Adrenal gland (tissue), 19 donors: ENCODE measurements at places on chromosomes 3 and 15. TPM values are rescaled to one million over a fixed set of nuclear protein-coding genes. Genes with fewer than 3 reads are reported as not detected.

DNA sequence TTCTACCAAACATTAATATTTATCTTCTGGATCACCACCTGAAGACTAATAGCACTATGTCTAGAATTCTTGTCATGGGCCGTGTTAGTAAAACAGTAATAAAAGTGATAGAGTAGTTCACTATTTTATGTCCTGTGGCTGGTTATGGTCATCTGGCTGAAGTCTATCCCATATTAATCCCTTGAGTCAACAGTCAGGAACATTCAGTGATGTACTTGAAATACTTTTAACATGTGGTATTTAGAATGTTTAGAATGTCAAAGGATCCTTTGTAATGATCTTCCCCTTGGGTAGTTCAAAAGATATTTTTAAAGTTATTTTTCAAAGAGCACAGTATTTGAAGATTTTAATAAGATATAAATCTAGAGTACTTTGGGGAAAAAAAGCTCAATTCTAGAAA, 117.0 kb downstream of the MBNL1 start:
- H3K27me3 ChIP-seq = no peaks in the 10 kb centered on the region
- peaks cover 17% of the 10 kb centered on the region for H3K4me1 ChIP-seq
- H3K27ac ChIP-seq = no peak overlapping the region
- no peak for DNase-seq
- H3K4me3 ChIP-seq = no peak overlapping the region

GRCh38 chr3:37723585-37723984, 138.1 kb upstream of the CTDSPL start:
- peaks cover 17% of the 10 kb centered on the region for H3K4me1 ChIP-seq
- H3K36me3 ChIP-seq = no peaks in the 10 kb centered on the region

GRCh38 chr3:51605938-51606337, 65.1 kb upstream of the TEX264 start:
- no peak overlapping the region for H3K27ac ChIP-seq
- no peak overlapping the region for H3K4me3 ChIP-seq
- H3K4me1 ChIP-seq = no peaks in the 10 kb centered on the region
- H3K27me3 ChIP-seq = no peaks in the 10 kb centered on the region
- DNase-seq = no peak

DNA sequence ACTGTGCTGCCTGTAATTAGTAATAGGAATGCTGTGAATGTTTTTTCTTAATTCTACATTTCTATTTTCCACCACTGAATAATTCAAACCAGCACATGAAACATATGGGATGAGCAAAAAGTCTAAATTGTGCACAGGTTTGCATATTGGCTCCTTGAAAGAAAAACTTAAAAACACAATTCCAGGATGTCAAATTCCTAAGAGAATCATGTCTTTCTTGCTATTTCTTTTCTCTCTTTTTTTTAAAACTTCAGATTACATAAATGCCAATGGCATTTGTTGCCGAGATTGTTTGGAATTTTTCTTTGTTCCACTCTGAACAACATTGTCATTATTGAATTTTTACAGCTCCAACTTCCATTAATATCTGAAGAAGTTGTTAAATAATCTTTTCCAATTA, 60.8 kb downstream of the VGLL3 start:
- H3K4me1 ChIP-seq = no peaks in the 10 kb centered on the region
- H3K36me3 ChIP-seq = no peaks in the 10 kb centered on the region
- H3K4me3 ChIP-seq = no peak overlapping the region
- DNase-seq = no peak
- no peaks in the 10 kb centered on the region for H3K27me3 ChIP-seq

DNA sequence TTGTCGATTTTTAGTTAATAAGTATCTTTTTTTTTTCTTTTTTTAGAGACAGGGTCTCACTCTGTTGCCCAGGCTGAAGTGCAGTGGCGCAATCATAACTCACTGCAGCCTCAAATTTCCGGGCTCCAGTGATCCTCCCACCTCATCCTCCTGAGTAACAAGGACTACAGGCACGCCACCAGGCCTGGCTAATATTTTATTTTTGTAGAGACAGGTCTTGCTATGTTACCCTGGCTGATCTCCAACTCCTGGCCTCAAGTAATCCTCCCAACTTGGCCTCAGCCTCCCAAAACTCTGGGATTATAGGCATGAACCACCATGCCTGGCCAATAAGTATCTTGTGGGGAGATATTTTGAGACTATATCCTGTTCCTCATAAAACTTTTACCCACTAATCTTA, 29.4 kb upstream of the ARID3B start:
- H3K4me1 ChIP-seq = no peaks in the 10 kb centered on the region
- H3K27me3 ChIP-seq = no peaks in the 10 kb centered on the region
- no peaks in the 10 kb centered on the region for H3K36me3 ChIP-seq

GRCh38 chr3:137845666-137846065, 81.6 kb downstream of the SOX14 start:
- no peaks in the 10 kb centered on the region for H3K36me3 ChIP-seq
- no peak overlapping the region for H3K4me3 ChIP-seq

DNA sequence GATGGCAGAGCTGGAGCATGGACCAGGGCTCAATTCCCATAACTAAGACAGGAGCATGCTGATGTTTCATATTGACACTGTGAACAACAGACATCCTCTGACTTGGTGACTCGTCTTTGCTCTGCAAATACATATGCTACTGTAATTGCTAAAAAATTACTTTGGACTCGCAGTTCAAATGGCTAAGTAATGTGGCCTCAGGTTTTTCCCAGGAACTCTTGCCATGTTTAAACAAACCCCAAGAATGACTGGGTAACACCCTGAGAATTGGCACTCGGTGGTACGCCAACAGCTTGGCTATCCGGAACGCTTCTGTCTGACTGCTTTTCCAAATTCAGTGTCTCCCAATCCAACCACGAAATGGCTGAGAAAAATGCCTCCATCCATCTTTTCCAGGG, 456.7 kb upstream of the THBS1 start:
- no peak for DNase-seq
- no peak overlapping the region for H3K4me3 ChIP-seq
- H3K36me3 ChIP-seq = no peaks in the 10 kb centered on the region
- no peaks in the 10 kb centered on the region for H3K27me3 ChIP-seq
- H3K4me1 ChIP-seq = peaks cover 22% of the 10 kb centered on the region

GRCh38 chr3:64732576-64732975, 44.8 kb upstream of the ADAMTS9 start:
- no peaks in the 10 kb centered on the region for H3K27me3 ChIP-seq
- no peak for DNase-seq
- no peaks in the 10 kb centered on the region for H3K36me3 ChIP-seq

GRCh38 chr3:73115806-73116205, 54.3 kb downstream of the EBLN2 start:
- no peak overlapping the region for H3K27ac ChIP-seq
- no peaks in the 10 kb centered on the region for H3K36me3 ChIP-seq
- no peaks in the 10 kb centered on the region for H3K4me1 ChIP-seq
- no peak for DNase-seq
- H3K27me3 ChIP-seq = no peaks in the 10 kb centered on the region

DNA sequence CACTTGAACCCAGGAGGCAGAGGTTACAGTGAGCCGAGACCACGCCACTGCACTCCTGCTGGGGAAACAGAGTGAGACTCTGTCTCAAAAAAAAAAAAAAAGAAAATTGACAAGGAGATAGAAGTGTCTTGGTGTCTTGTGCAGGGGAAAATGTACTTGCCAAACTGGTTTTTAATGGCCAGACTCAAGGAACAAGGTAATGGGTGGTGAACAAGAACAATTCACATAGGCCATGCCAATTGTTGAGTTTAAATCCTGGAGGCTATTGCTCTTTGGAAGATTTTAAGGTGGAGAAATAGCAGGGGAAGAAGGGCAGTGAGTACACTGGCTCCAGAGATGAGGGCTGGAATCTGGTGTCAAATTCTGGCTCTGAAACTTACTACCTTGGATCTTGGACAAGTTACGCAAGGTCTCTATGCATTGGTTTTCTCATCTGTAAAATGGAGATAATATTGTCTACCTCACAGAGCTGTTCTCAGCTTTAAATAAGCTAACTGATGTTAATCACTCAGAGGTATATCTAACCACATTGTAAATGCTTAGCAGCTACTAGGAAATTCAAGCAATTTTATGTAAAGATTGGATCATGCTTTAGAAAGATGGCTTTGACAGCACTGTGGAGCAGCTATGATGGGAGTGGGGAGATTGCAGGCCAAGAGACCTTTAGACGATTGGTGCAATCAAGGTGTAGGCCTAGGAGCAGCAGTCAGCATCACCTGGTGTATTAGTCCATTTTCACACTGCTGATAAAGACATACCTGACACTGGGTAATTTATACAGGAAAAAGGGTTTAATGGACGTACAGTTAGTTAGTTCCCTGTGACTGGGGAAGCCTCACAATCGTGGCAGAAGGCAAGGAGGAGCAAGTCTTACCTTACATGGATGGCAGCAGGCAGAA, 78.3 kb downstream of the B3GALNT1 start:
- no peaks in the 10 kb centered on the region for H3K4me1 ChIP-seq
- H3K27ac ChIP-seq = no peak overlapping the region
- H3K27me3 ChIP-seq = no peaks in the 10 kb centered on the region

GRCh38 chr15:34701536-34701935, 53.3 kb downstream of the GJD2 start:
- no peak overlapping the region for H3K4me3 ChIP-seq
- no peaks in the 10 kb centered on the region for H3K36me3 ChIP-seq
- no peaks in the 10 kb centered on the region for H3K27me3 ChIP-seq
- H3K27ac ChIP-seq = no peak overlapping the region

DNA sequence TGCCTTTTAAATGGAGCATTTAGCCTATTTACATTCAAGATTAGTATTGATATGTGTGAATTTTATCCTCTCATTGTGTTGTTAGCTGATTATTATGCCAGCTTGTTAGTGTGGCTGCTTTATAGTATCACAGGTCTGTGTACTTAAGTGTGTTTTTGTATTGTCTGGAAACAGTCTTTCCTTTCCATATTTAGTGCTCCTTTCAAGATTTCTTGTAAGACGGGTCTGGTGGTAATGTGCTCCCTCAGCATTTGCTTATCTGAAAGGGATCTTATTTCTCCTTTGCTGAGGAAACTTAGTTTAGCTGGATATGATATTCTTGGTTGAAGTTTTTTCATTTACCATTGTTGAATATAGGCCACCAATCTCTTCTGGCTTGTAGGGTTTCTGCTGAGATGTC, 549.0 kb downstream of the EPHA3 start:
- no peak overlapping the region for H3K4me3 ChIP-seq
- no peaks in the 10 kb centered on the region for H3K36me3 ChIP-seq
- DNase-seq = no peak

DNA sequence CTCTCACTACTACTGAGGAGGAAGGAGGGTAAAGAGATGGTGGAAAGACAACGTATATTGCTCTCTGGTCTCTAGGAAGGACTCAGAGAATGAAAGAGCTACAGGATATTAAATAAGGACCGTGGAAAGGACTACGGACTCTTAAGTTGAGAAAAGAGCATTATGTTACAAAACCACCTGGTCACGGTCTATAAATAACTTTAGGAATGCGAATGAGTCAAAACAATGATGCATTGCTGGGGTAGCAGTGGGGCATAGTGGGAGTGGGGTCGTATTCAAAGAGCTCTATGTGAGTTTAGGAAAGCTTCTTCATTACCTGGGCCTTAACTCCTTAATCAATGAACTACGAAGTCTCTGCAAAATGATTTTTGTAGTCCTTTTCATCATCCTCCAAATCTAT, 295.7 kb upstream of the SOX14 start:
- H3K4me1 ChIP-seq = no peaks in the 10 kb centered on the region
- H3K27me3 ChIP-seq = no peaks in the 10 kb centered on the region
- no peaks in the 10 kb centered on the region for H3K36me3 ChIP-seq
- no peak overlapping the region for H3K27ac ChIP-seq
- DNase-seq = no peak
- H3K4me3 ChIP-seq = no peak overlapping the region

DNA sequence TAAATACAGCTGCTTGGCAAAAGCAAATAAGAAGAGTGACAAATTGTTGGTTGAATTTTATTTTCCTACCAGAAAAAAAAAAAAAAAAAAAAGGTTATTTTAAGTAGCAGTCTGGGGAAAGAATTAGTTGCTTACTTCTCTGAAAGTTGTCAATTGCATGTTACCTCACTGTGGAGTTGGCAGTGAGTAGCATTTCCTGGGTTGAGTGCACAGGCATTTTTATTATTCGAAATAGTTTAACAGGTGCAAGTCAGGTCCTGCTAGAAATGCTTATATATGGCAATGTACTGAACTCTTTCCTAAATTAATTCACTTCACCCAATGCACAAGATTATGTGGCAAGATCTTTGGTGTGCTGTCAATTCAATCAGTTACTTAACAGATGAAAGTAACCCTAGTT, 680.6 kb downstream of the EPHA3 start:
- no peak for DNase-seq
- H3K27ac ChIP-seq = no peak overlapping the region
- H3K27me3 ChIP-seq = no peaks in the 10 kb centered on the region
- no peaks in the 10 kb centered on the region for H3K4me1 ChIP-seq

DNA sequence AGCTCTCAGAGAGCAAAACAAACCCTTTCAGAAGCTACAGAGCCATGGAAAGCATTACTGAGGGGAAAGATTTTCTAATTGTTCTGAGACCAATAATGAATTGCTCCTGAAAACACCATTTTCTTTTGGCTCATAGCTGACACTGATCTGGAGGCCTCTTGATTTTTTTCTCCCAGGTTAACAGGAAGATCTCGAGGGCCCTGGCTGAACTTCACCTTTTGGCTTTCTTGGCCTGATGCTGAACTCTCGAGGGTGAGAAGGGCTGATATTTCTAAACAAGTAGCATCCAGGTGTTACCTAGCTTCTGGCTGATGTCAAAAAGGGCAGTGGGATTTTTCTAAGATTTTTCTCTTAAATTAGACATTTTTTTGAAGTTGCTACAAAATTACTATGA, 19.9 kb upstream of the NFKBIZ start:
- H3K4me1 ChIP-seq = peaks cover 27% of the 10 kb centered on the region
- no peaks in the 10 kb centered on the region for H3K36me3 ChIP-seq
- H3K4me3 ChIP-seq = no peak overlapping the region
- DNase-seq = no peak

DNA sequence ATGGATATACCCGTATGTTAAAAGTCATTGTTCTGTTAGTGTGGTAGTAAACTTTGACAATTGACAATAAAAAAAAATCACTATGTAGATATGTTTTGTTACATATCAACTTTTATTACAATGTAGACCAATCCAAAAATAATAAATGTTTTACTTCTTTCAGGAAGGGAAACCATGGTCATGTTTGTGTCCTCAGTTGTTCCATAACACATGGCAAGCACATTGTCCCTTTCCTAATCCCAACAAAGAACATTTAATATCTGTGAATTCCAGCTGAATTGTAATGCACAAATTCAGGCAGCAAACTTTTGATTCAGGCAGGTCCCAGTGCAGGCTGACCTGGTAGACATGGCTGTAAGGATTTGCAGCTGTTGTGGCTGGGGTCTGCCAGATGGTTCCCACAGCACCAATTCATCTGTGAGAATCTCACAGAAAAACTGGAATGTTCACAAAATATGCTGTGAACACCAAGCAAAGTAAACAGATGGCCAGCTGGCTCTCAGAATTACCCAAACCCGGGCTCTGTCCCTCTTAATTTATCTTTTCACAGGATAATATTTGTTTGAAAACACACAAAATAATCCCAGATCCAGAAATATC, 1.9 kb upstream of the SPG21 start:
- no peak for DNase-seq
- H3K27me3 ChIP-seq = no peaks in the 10 kb centered on the region
- no peak overlapping the region for H3K4me3 ChIP-seq
- peaks cover 3% of the 10 kb centered on the region for H3K4me1 ChIP-seq

BOC gene
- 20.0 TPM for total RNA-seq

PLCH1 gene
- total RNA-seq = 0.28 TPM

STRIT1 gene
- not detected for total RNA-seq

IQCB1 gene
- 11.0 TPM for total RNA-seq

PRSS50 gene
- 0.17 TPM for total RNA-seq

RNF168 gene
- 17.8 TPM for total RNA-seq

CCRL2 gene
- 0.60 TPM for total RNA-seq

KLHL40 gene
- total RNA-seq = not detected

P2RY14 gene
- total RNA-seq = 0.65 TPM

ARL6IP5 gene
- 168 TPM for total RNA-seq

ASB14 gene
- not detected for total RNA-seq
